ENCODE measurements at places on chromosomes 7 and 10.

DNA sequence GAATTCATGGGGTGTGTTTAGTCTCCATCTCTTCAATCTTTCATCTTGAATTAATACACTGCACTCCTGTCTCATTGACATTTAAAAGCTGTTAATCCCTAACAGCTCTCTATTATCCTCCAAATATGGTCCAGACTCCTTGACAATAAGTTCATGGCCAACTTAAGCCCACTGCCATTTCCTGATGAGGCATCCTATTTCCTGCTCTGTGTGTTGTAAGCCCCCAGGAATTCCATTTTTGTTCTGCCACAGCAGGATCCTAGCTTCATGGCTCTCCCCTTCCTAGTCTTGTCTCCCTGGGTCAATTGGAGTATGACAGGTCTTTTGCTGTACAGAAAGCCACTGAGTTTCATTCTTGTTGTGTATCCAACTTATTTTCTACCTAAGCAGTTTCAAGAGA is 218.8 kb downstream of the OTUD1 start:
- ATAC-seq, result no peak

DNA sequence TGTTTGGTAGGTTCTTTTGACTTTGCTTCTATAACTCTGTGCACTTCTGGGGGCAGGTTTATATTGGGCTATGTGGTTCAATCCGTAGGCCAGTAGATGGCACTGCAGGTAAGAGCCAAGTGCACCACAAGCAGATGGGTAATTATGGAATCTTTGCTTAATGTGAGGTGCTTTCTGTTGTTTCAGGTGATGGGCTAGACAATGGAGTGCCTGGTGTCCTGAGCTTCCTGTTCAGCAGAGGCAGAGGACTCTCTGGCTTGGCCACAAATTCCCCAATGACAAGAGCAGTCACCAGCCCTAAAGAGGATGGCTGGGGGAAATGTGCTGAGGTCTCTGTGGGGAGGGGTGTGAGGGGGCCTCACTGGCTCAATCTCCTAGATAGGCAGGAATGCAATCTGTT is 455.0 kb downstream of the CCSER2 start:
- no peak for ATAC-seq

- no peak for ATAC-seq
Observed at GRCh38 chr7:27866256-27866655, 126.3 kb downstream of the TAX1BP1 start.

GRCh38 chr7:149286811-149287400 is 24.9 kb downstream of the ZNF783 start:
- ATAC-seq, result no peak

DNA sequence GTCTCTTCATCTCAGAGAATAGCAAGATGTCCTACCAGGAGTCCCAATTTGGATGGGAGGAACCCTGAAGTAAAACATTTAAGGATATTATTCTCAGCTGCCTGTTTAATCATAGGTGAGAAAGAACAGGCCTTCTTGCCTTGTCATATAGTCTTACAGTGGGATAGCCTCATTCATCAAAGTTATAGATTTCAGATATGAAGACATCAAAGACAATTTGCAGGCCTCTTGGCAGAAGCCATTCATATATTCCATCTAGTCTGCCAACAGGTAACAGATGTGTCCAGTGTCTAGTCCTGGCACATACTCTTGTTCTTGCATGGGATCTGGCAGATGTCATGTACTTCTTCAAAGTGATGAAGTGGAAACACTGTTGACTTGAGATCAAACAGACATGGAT is 601.3 kb upstream of the GHITM start:
- ATAC-seq, result no peak

- no peak for ATAC-seq
Observed at GRCh38 chr10:78035025-78035424, 1.4 kb downstream of the RPS24 start.

- no peak for ATAC-seq
Observed at GRCh38 chr10:47337310-47337709, 10.9 kb upstream of the RBP3 start.

- no peak for ATAC-seq
Observed at GRCh38 chr7:24141874-24142509, 142.0 kb upstream of the NPY start.

GRCh38 chr10:100978121-100978900 is 9.0 kb downstream of the MRPL43 start:
- ATAC-seq, result no peak

DNA sequence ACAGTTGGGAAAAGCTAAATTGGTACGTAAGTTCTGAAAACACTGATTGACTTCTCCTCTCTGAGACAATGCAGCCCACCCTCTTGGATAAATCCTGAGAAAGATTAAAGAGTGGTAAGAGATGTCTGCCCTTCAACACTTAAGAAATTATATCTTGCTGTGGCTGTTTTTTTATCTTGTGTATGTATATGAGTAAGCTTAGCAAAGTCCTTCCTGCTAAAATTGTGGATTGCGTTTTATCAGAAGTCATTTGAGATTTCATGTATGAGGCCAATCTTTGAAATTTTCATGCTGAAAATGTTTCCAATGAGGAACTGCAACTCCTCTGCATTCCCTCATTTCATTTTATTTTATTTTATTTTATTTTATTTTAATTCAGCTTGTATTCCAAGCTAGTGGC is 106.2 kb upstream of the INHBA start:
- ATAC-seq, result no peak

- ATAC-seq, result peak; percentile 43
Observed at GRCh38 chr10:90847436-90847835, 10.4 kb downstream of the HTR7 start.

GRCh38 chr10:68330852-68331454 is 911 bp upstream of the HNRNPH3 start:
- ATAC-seq, result no peak

All from SK-N-SH treated with all-trans-retinoic acid at 6 μM for 48 hours (cell line).